ENCODE measurements at places on chromosomes 3 and 15.

- no peak for DNase-seq
These were observed 462.6 kb downstream of the PDCD6IP start for GRCh38 chr3:34261001-34261385.

- DNase-seq, result peak; percentile 63
These were observed 11.4 kb upstream of the SLC6A6 start for GRCh38 chr3:14391033-14391432.

DNA sequence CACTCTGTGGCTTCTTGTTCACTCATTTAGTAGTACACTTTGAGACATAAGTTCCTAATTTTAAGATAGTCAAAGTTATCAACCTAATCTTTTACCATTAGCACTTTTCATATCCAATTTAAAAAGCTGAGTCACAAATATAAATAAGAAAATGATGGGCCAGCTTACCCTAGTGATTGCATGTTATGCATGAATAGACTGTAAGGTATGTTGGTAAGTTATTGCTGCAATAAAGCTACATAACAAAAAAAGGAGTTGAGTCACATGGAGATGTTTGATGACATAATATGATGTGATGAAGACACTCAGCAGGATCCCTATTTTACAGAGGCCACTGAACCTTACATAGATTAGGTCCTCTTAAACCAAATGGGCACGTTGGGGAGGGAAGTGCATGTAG is 161.3 kb downstream of the OCA2 start:
- DNase-seq, result no peak

DNA sequence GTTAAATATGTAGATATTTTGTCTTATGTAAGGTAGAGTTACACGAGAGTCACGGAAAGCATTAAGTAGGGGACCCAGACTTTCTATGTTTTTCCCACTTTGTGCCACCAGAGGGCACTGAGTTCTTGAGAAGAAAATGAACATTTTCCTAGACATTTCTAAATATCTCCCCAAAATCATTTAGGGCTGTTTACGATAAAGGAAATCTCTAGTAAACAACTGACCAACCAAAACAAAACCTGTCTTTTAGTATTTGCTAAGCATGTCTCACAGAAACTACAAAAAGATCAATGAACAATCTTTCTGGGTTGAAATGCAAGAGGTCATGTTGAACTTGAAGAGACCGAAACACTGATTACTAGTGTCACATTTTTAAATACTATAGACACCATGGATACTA is 16.1 kb downstream of the POU1F1 start:
- peak; percentile 78 for DNase-seq

GRCh38 chr15:94185547-94186236 is 45.7 kb upstream of the MCTP2 start:
- no peak for DNase-seq

GRCh38 chr3:9638155-9638554 is 11.2 kb upstream of the MTMR14 start:
- DNase-seq, result no peak

DNA sequence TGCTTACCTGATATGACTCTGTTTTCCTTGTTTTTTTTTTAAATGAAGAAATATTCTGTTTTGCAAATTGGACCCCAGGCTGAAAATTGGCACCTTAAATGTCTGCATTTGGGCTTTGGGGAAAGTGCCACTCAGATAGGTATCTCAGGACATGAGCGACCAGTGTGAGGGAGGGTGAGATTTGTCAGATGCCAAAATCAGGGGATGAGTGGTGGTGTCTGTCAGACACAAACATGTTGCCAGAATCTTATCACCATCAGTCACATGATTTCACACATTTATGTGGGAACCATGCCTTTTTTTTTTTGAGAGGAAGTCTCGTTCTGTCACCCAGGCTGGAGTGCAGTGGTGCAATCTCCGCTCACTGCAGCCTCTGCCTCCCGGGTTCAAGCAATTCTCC is 75.6 kb upstream of the OSBPL11 start:
- DNase-seq, result no peak

DNA sequence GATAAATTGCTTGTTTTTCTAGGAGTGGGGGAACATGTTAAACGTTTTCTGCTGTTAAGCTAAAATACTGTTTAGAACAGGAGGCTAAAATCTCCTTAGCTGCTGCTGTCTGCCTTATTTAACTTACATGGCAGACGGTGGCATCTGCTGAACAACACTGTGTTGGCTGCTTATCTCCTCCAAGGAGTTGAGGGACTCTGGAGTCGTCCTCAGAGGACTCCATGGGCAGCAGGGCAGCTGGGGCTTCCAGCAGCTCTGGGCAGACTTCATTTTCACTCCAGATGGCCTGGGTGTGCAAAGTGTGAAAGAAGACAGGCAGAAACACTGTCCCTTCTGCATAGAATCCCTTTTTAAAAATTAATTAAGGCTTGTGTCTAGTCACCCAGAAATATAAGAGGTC is 52.9 kb upstream of the NUDT16 start:
- DNase-seq, result no peak

GRCh38 chr3:100027321-100027720 is 87.0 kb downstream of the FILIP1L start:
- no peak for DNase-seq

GRCh38 chr15:83200162-83200561 is 7.5 kb downstream of the HDGFL3 start:
- DNase-seq, result no peak

Data from hepatocyte (in vitro differentiated cells).